Left ventricle myocardium superior (tissue), 1 donor: ENCODE measurements at places on chromosomes 1 and 21.
A peak's percentile ranks its signal among the peaks of the same experiment; 100 is the strongest.

DNA sequence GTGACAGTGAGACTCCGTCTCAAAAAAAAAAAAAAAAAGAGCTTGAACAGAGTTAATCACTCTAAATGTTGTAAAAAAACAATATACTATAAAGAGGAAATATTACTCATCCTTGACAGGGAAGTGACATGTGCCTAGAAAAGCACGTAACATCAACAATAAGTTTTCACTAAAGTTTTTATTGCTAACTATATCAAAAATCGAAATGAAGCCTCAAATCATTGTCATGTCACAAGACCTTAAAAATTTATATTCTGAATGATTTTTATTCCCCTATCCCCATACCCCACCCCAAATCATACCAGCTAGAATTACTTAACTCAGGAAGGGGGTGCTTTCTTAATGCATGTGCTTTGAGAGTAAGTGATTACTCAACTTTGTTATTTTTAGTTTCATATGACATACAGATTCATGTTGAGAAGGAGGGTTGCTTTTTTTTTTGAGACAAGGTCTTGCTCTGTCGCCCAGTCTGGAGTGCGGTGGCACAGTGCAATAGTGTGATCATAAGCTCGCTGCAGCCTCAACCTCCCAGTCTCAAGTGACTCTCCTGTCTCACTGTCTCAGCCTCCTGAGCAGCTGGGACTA lies 53.6 kb upstream of the MUTYH start:
- DNase-seq, result no peak

DNA sequence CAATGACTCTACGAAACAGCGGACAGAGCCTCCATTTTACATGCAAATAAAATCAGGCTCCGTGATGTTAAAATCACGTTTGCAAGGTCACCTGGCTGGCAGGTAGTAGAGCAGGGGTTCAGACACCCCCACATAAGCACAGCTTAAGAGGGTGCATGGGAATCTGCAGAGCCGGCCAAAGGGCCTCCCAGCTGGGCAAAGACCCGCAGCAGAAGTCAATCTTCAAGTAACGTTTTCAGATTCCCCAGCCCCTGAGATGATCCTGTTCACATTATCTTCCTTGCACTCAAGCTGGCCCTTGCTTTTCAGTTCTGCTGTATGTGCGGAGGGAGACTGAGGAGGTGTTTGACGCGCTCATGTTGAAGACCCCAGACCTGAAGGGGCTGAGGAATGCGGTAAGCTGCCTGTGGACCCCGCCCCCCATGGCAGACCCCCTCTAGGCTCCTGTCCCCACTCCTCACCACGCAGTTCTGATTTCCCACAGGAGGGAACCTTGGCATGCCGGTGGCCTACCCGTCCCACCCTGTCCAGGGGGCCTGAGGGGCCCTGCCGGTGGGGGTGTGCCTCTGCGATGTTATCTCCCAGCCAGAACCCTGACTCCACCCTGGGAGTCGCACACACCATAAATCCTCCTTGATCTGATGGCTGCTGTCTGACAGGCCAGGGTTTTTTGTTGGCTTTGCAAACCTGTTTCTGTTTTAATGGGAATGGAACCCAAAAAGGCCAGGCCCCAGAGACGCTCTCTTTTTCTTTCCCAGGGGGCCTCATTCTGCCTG lies 28.2 kb downstream of the GRHL3 start:
- no peak for DNase-seq

DNA sequence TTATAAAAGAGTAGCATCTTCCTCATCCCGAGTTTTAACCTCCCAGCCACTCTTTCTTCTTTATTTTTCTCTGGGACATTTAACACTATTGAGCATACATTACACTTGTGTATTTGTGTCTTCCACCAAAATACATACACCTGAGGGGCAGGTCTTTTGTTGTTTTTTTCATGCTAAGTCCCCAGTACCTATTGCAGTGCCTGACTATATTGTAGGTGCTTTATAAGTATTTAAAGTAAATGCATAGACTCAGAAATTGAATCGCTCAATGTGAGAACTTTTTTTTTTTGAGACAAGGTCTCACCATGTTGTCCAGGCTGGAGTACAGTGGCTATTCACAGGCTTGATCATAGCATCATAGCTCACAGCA lies 7.8 kb upstream of the SEMA4A start:
- no peak for DNase-seq

- DNase-seq, result no peak
These were observed 111.3 kb upstream of the CSF3R start for GRCh38 chr1:36594023-36594422.

- peak; percentile 94 for DNase-seq
These were observed at the start of gene YIPF1 for GRCh38 chr1:53889304-53890298. Gene YIPF1 (minus strand): TSS chr1:53889797. CDS start chr1:53888937, 860 bp downstream.

- no peak for DNase-seq
These were observed 536.4 kb downstream of the DPYD start for GRCh38 chr1:97384294-97384968.

- peak; percentile 93 for DNase-seq
These were observed at the start of gene DNAJC11 for GRCh38 chr1:6701437-6702153. Gene DNAJC11 (minus strand): TSS chr1:6701816. CDS start chr1:6701800, 16 bp downstream.

GRCh38 chr1:155012776-155013602 lies 10.4 kb downstream of the ZBTB7B start:
- DNase-seq, result no peak

GRCh38 chr21:36852864-36853263 lies 113.6 kb downstream of the HLCS start:
- DNase-seq, result no peak

GRCh38 chr1:162397039-162397448 lies 14.9 kb downstream of the SH2D1B start:
- no peak for DNase-seq

DNA sequence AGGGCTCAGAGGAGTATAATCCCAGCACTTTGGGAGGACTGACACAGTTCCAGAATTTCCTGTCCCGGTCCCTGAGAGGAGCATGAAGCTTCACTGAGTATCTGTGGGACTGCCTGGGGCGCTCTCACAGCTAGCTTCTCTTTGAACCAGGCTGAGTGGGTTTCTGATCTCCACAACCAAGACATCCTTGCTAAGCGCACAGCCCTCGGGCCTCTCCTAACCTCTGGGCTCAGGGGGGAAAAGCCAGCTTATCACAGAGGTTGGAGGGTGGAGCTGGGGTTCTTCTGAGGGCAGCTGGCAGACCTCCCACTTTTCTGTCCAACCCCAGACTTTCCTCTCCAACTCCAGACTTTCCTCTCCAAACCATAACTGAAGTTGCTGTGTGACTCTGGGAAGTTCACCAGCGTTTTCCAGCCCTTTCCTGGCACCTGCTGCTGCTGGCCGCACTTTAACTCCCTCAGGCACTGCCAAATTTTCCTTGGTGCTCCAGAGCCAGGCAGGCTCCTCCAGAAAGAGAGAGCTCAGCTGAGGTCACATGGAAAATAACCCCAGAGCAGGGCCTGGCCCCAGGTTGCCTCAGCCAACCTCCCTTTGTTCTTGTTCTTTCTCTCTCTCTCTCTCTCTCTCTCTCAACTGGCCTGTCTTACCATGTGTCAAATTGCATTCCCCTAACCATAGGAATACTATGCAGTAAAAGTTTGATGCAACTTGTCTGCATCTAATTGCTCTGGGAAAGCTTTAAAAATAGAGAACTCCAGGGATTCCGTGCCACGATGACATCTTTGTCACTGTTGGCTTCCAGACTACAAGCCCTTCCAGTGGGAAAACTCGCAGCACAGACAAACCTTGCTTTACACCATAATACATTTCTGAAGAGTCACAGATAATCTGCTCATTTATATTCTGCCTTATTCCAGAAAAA lies 49.5 kb downstream of the OLFML2B start:
- DNase-seq, result peak; percentile 76

DNA sequence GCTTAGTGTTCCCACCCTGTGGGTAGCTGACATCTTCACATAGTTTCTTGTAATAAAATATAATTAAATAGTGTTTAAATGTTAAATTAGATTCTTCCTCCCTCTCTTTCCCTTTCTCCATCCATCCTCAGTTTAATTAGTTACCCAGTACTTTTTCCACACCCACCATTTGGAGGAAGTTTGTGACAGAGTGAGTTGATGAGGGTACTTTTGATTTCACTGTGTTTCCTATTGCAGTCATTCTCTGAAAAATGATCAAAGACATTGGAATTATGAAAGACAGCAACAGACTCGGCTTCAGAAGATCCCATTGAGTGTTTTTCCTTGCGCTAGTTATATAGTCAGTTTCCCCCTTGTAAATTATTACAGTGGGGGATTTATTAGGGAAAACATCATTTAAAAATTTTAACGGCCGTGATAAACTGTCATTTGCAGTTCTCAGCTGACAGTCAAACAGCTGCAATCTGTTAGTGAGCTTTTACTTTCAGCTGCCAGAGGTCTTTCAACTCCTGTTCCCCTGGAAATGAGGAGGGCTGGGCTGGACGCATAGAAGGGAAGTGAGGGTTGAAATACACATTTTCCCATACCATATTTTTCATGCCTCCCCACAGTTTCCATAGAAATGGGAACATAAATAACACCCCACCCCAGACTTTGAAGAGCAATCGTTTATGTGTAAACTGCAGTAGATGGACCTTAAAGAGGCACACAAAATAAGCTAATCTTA lies 61.3 kb upstream of the CACYBP start:
- no peak for DNase-seq

GRCh38 chr1:85847356-85847755 lies 139.1 kb upstream of the ZNHIT6 start:
- DNase-seq, result no peak

DNA sequence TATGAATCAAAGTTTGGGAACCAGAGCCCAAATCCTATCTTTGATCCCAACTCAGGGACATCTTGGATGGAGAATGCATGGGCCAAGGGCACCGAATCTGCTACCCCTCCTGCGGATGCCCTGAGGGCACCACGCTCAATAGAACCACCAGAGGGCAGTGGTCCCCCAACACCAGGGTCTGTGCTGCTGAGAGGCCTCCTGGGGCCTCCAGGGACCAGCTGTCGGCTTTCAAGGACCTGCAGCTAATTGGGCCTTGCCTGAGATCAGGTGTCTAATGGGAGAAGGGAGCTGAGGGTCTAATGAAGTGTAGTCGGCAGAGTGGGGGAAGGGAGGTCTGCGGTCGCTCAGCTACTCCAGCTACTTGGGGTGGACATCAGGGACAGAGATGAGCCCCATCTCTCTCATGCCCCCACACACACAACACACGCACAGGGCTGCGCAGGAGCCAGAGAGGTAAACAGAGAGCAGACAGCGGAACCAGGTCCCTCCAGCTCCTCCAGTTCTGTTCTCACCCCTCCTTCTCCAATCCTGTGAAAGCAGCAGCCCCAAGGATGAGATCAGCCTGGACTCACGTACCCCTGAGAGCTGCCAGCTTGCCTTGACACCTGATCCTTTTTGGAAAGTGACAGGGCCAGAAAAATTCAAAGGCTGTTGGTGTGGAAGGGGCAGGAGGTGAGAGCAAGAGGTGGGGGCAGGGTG lies 34.9 kb upstream of the PPP1R15B start:
- DNase-seq, result peak; percentile 85

DNA sequence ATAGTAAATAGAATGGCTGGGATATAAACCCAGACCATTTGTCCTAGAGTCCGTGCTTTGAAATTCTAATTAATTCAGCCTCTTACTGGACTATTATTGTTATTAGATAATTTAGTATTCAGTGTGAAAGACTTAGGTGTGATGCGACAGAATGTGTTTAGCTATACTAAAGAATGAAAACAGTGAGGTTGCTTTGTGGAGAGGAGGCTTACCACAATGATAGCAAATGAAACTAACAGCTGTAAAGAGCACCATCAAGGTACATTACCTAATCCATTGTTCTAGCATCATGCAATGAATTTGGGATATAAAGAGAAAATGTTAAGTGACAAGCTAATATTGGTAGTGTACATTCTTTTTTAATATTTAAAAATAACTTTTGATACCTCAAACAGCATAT lies 911.1 kb downstream of the KCNT2 start:
- DNase-seq, result no peak

GRCh38 chr1:21736876-21737275 lies 46.1 kb downstream of the USP48 start:
- DNase-seq, result no peak

DNA sequence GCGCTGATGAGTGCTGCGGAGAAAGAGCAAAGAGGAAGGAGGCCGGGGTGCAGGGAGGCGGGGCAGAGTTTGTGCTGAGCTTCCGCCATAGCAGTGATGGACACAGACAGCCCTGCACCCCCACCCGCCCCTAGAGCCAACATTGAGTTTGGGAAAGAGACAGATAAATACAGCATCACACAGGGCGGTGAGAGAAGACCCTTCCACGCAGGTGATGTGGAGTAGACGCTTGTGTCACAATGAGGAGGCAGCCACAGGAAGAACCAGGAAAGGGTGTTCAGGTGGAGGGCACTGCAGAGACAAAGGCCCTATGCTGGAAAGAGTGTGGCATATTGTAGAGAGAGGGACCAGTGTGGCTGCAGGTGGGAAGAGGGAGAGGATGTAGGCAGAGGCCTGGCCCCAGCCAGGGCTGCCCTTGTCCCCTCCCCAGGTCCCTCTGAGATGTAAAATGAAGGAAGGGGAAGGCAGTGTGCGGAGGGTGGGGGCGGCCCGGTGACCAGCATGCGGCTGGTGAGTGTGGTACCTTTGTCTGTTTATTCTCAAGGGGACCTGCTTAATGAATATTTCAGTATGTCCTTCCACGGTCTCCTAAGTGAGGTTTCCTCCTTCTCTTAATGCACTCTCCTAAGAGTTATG lies 194.4 kb upstream of the TMEM51 start:
- no peak for DNase-seq

DNA sequence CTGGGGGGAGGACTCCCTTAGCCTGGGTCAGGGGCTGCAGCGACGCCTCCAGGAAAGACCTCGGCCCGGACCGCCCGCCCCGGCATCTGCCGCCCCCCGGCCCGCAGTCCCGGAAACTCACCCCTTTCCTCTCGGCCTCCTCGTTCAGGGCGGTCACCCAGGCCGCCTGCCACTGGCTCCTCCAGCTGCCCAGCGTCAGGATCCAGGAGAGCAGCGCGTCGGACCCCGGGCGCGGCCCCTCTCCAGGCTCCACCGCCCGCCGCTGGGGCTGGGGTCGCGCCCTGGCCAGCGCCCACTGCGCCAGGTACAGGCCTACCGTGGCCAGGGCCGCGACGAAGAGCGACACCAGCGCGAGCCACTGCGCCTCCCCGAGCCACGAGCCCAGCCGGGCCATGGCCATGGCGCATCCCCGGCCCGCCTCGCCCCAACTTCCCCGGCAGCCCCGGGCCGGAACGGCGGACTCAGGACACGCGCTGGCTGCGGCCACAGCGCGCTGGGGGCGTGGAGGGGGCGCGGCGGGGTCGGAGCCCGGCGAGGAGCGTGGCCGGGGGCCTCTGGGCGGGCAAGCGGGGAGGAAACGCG lies 478 bp downstream of the C2CD2 start:
- no peak for DNase-seq

GRCh38 chr21:45341261-45341660 lies 53.6 kb upstream of the POFUT2 start:
- DNase-seq, result no peak

DNA sequence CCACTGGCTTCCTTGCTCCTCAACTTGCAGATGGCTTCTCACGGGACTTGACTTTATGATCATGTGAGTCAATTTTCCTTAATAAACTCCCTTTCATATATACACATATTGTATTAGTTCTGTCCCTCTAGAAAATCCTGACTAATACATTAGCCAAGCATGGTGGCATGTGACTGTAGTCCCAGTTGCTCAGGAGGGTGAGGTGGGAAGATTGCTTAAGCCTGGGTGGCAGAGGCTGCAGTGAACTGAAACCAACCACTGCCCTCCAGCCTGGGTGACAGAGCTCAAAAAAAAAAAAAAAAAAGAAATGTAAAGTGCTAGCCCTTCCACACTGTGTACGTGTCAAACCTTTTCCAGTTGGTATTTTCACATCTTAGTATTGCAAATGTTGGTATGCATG lies 857.0 kb downstream of the LTN1 start:
- no peak for DNase-seq

- no peak for DNase-seq
These were observed 30.6 kb upstream of the USP24 start for GRCh38 chr1:55245781-55246180.
